ENCODE measurements at places on chromosomes 1 and 21. TPM values are rescaled to one million over a fixed set of nuclear protein-coding genes. Genes with fewer than 3 reads are reported as not detected.

DNAJC11 gene
- 49.7 TPM for total RNA-seq

ROR1 gene
- 131 TPM for total RNA-seq

PPCS gene
- total RNA-seq, result 41.1 TPM

SLC9C2 gene
- total RNA-seq, result not detected

CCDC17 gene
- total RNA-seq, result 0.90 TPM

NBPF4 gene
- not detected for total RNA-seq

GRCh38 chr21:36696390-36697059 lies 2.4 kb upstream of the SIM2 start:
- DNase-seq, result no peak

GRCh38 chr1:169568497-169568896 lies 17.8 kb downstream of the F5 start:
- no peak for DNase-seq

DNA sequence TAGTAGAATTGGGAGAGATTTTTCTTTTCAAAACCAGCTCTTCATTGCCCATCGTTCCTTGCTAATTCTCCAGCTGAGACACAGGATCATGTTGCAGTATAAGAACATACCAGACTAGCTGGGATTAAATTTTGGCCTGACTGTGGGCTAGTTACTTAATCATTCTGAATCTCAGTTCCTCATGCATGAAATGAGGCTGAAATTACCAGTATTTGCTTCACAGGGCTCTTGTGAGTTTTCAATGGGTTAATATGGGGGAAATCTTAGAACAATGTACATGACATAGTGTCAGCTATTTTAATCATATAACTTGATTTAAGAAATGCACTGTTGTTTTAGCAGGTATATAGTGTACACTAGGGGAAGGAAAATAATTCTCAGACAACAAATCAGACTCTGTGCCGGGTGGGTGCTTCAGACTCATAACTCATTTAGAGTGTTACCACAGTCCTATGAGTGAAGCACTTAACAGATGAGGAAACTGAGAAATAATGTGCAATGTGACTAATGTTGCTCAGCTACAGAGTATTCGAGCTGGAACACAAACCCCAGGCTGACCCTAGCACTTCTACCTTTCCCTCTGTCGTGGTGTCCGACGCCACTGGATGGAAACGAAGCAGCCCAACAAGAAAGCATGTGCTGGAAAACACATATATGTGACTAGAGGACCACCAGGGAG lies 137.6 kb upstream of the SGIP1 start:
- no peak for DNase-seq

DNA sequence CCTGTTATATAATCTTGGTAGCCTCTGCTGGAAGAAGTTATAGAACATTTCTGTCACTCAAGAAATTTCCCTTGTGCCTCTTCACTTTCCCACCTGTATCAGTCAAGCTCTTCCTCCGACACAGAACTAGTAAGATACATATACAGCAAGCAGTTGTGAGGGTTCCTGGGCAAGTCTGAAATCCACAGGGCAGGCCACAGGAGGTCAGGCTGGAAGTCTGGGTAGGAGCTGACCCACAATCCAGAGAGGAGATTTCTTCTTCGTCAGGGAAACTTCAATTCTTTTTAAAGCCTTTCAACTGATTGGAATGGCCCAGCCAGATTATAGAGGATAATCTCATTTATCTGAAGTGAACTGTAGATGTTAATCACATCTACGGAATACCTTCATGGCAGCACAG lies 96.4 kb upstream of the FMN2 start:
- no peak for DNase-seq

DNA sequence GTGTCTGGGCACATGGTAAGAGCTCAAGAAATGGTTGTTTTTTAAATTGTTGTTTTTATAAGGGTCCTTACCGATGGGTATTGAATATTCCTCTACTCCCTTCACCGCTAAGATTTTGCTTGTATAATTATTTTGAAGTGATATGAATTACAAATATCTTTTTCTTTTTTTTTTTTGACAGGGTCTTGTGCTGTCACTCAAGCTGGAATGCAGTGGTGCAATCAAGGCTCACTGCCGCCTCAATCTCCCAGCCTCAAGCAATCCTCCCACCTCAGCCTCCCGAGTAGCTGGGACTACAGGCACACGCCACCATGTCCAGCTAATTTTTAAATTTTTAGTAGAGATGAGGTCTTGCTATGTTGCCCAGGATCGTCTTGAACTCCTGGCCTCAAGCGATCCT lies 27.1 kb upstream of the RAB3GAP2 start:
- no peak for DNase-seq

- DNase-seq, result no peak
These were observed 119.5 kb upstream of the TMPRSS2 start for GRCh38 chr21:41627428-41627827.

DNA sequence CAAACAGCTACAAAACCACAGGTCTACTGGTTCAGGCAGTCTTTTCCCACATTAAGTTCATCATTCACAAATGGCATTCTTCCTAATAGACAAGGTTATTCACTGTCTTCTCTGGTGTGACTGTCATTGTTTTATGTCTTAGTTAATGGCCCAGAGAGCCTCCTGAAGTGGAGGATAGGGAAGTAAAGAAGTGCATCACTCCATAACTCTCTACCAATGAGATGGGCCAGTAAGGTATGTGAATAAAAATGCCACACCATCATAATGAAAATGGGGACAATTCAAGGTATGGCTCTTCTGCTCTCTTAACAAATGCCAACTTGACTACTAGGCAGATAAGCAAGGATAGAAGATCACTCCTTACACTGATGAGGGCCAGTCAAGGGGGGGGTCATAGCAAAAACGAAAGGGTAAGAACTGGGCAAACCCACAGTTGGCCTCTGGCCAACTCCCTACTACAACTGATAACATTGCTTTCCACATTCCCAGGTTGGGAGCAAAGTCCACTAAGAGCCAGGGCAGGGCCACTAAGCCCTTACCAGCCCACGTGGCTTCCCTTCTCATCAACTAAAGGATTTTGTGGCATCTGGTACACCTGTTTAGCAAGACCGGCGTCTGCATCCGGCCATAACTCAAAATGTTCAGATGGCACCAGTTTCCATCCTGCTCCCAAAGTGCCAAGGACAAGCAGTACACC lies 10.0 kb downstream of the PABPC4 start:
- no peak for DNase-seq

DNA sequence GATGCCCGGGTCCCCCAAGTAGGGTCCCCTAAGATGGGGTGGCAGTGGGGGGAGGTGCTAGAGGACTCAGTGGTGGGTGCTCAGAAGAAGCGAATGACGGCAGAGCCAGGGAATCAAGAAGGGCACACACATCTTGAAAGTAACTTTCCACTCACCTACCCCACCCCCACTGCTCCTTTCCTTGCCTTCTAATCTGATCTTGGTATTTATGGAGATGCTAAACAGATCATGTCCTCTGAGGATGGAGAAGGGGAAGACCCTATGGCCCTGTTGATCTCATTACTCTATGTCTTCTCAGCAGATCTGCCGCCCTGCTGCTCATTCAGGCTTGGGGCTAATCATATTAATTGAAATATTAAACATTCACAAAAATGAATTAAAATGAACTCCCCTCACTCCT lies 2.1 kb upstream of the CELF3 start:
- no peak for DNase-seq

DNA sequence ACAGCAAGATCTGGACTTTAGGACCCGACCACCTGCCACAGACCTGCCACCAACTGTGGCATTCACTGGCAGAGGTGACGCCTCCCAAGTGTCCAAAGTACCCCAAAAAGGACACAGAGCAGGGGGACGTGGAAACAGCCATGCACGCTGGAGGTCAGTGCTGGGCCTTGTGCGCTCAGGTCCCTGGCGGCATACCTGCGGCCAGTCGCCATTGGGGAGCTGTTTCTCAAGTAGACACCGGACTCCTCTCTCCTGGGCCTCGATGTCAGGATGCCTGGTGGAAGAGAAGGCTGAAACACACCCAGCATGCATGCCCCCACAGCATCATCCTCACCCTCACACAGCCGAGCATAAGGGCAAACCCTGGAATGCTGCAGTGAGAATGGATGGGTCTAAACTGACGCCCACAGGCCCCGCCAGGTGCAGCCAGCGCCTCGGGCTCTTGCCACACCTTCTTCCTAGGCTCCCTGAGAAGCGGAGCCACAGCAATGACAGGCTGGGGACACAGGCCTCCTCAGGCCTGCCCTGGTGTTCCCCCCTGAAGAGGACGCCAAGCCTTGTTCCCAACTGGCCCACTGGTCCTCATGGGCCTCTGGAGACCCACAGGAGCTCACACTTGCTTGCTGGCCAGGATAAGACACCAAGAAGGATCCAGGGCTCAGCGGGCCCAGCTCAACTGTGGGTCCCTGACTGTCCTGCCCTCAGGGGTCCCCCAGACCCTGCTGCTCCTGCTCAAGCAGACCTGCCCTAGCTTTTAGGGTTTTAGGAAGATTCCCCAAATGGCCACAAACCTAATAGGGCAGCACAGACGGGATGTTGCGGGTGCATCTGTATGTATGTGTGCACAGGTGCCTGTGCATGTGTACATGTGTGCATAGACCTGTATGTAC lies 7.7 kb upstream of the SPATC1L start:
- peak; percentile 72 for DNase-seq

DNA sequence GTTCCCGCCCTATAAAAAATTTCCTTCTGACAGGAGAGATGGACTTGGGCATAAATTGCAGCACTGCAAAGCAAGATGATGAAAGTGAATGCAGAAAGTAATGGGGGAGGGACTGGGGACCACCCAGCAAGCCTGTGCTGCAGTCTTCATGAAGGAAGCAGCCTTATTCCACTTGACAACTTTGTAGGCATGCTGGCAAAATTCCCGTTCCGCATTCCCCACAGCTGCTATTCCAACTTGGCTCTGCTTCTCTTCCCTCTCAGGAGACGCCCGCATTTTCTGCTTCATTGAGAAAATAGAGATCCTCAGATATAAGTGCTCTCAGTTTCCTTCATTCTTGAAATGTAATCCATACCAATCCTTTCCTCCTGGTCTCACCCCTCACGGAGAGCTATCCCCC lies 2.4 kb downstream of the HMGB4 start:
- DNase-seq, result no peak

- DNase-seq, result no peak
These were observed 200.6 kb downstream of the CRB1 start for GRCh38 chr1:197468543-197469175.

DNA sequence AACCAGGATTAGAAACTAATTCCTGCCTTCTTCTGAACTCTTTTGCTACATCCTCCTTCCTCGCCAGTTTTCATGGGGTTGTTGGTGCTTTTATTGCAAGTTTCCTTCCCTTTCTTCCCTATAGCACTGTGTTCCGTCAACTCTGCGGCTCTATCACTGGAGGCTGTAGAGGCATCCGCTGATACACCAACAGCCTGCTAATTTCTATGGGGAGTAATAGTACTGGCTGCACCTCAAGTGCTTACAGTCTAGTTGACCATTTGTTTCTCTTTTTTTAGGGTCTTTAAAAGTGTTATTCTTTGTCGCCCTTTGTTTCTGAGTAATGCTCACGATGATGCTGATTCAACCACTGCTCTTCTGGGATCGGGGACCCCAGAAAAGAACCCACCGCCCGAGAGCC lies 746 bp downstream of the MIS18A start:
- no peak for DNase-seq

GRCh38 chr1:225435487-225435886 lies 7.6 kb upstream of the LBR start:
- no peak for DNase-seq

DNA sequence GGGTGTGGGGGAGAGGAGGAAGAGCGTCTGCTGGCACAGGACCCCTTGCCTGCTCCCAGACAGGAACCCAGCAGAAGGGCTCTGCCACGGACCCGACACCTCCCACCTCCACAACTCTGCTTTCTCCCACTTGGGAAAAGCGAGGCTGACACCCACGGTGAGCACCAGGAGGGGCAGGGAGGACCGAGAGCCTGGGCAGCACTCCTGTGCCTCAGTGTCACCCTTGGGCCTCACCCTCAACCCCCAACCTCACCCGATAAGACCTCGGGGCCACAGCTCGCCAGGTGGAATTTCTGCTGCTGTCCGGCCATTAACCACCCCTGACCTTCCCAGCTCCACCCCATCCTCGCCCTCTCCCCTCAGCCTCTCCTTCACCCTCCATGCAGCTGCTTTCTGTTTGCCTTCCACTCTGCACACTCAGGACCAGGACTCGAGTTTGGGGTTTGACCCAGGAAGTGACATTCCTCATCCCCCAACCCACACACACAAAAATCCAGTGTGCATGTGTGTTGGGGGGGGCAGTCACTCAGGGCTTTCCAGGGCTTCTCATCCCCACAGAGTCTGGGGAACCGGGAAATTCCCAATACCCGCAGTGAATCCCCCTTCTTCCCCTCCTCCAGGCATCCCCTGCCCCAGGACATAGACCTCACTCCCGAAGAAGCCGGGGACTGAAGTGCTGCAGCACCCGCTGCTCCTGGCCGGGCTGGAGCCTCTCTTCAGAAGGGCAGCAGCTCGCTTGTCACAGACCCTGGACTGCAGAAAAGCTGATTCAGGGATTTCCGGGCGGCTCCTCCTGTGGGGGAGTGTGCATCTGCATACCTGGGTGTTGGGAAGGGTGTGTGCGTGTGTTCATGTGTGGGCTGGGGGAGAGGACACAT lies 65.8 kb downstream of the SYT2 start:
- DNase-seq, result no peak

- peak; percentile 8 for DNase-seq
These were observed 418.3 kb downstream of the MATN1 start for GRCh38 chr1:30305061-30305460.

GRCh38 chr1:172885971-172886370 lies 164.8 kb downstream of the TNFSF18 start:
- no peak for DNase-seq

DNA sequence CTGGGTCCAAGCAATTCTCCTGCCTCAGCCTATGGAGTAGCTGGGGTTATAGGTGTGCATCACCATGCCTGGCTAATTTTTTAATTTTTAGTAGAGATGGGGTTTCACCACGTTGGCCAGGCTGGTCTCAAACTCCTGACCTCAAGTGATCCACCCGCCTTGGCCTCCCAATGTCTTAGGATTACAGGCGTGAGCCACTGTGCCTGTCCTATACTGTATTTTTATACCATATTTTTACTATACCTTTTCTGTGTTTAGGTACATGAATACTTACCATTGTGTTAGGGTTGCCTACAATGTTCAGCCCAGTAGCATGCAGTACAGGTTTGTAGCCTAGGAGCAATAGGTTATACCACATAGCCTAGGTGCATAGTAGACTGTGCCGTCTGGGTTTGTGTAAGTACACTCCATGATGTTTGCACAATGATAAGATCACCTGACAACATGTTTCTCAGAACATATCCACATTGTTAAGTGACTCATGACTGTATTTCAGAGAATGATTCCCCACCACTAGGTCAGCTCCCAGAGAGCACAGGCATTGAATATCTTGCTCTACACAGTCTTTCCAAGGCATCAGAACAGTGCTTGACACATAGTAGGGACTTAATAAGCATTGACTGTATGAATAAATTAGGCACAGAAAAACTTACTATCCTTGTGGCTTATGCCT lies 6.0 kb upstream of the CITED4 start:
- no peak for DNase-seq

Data from chondrocyte (in vitro differentiated cells).